ENCODE measurements at places on chromosomes 2 and 18.

GRCh38 chr2:232377841-232378734 lies 463 bp upstream of the ALPP start:
- no peak for DNase-seq

DNA sequence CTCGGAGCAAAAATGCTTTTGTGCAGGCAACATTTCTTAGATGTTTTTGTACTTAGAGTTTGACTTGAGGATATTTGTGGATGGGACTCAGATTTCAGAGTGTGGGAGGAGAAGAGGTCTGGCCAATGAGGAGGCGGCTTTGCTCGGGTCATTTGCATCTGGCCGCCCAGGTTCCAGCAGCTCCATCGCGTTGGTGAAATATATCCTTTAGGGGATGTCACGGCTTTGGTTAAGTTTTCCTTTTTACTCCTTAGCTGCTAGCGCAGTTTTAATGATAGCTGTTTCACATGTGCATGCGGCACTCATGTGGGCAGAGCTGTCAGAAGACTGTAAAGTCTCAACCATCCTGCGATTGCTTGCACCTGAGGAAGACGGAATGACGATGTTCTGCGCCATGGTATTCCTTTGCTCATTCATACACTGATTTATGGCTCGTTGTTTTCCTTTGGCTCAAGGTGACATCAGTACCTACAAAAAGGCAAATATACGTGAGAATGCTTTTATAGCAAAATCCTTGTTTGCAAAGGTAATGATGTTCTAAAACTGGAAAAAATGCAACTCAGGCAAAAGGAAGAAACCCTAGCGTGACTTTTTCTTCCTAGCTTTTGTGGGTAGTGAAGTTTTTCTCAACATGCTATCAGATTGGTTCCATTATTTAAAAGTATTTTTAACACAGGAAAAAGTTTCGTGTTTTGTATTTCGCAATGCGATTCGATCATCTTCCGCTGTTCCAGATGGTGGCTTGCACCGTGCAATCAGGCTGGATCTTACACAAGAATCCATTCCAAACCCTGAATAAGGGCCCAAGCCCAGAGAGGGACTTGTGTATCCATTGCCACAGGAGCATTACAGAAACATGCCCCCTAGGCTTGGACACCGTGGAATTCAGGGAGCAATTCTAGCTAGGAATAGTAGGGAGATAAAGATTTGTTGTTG lies 70.5 kb upstream of the ZNF516 start:
- DNase-seq = no peak

- DNase-seq = no peak
These were observed 7.1 kb upstream of the SOS1 start for GRCh38 chr2:39127973-39128372.

DNA sequence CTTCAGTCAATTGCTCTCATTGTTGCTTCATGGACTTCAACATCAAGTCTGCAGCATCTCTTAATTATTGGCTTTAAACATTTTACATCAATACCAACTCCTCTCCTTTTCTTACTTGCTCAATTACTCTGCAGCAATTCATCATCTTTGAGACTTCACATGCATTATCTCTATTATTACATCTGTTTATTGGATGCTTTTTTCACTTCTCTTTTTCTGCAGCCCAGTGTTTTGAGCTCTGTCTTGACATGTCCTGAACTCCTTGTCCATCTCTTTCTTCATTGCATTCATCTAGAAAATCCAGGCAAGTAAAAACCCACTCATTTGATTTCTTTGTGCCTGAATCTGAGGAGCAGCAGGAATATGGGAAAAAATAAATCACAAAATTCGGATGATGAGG lies 647.9 kb downstream of the PLCL1 start:
- DNase-seq = no peak

GRCh38 chr2:224584785-224585210 lies 365 bp downstream of the CUL3 start:
- no peak for DNase-seq

- no peak for DNase-seq
These were observed 203.9 kb downstream of the C1D start for GRCh38 chr2:67858886-67859285.

- no peak for DNase-seq
These were observed 27.9 kb downstream of the AOX1 start for GRCh38 chr2:200613692-200614091.

- DNase-seq = no peak
These were observed 7.3 kb downstream of the ALPP start for GRCh38 chr2:232385660-232386489.
